ENCODE measurements at places on chromosomes 1 and 21.
A peak's percentile ranks its signal among the peaks of the same experiment; 100 is the strongest.

DNA sequence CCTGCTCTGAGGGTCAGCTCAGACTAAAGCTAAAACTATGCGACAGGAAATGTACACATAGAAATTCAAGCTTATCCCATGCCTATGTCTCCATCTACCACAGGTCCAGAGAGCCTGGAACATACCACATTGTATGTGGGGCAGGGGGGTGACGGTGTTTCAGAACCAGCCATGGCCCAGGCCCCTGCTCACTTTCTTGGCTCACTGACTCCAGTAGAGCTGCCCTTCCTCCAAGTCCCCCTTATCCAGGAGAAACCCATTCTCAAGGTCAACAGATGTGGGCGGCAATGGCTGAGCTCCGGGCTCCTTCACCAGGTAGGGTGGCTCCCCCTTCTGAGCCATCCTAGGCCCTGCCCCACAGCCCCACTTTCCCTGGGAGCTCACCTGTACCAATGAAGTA, 21.0 kb downstream of the CACNA1S start:
- DNase-seq, result no peak

- peak; percentile 73 for DNase-seq
These were observed 11.5 kb upstream of the KCNAB2 start for GRCh38 chr1:6033986-6034749.

GRCh38 chr21:24824209-24824608, 783.1 kb downstream of the MRPL39 start:
- no peak for DNase-seq

GRCh38 chr1:201252944-201253371, 30.3 kb upstream of the PKP1 start:
- DNase-seq, result peak; percentile 40

- DNase-seq, result no peak
These were observed 9.6 kb downstream of the RAB42 start for GRCh38 chr1:28601696-28602095.

GRCh38 chr1:94531664-94532063, 9.9 kb downstream of the F3 start:
- DNase-seq, result no peak

DNA sequence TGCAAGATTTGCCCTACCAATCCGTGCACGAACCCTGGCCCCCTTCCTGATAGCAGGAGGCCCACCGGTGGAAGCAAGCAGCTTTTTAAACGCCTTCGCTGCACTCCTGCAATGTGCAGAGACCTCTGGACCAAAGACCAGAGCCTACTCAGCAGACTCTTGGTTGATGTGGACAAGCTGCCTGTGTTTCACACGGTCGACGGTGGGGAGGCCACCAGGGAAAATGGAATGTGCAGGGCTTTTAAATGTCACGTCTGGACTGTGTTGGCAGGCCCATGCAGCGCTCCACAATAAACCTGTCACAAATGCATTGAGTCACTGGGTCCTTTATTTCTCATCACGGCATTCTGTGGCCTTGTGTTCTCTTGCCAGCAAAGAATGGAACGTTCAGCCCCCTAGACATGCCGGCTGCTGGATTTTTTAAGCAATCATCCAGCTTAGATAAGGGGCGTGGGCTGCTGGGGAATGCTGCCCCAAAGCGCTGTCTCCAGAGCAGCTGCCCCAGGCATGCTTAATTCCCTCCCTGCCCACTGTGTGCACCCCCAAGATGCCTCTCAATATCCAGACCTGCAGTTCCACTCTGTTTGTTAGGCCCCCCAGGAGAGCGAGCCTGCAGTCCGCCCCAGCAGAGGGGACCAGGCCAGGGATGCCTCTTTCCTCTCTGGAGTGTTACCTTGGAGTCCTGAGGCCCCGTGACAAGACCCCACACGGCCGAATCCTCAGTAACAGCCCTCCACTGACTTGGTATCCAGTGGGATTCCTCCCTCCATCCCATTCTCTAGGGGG, 71.3 kb downstream of the ATP5PO start:
- DNase-seq, result no peak

DNA sequence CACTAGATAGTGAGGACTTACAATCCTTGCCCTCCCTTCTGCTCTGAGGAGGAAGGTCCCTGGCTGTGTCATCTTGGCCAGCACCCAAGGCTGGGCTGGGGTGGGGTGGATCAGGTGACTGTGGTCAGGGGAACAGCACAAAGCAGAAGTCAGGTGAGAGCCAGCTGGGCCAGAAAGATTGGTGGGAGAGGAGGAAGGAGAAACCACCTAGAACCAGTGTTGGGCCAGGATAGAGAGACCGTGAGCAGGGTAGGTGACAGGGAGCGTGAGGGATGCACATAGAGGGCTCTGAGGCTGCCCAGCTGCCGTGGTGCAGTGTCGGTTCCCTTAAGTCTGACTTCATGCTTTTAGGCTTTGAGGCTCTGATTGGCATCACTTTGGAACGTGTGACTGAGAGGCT, 22.7 kb downstream of the NCF2 start:
- no peak for DNase-seq

DNA sequence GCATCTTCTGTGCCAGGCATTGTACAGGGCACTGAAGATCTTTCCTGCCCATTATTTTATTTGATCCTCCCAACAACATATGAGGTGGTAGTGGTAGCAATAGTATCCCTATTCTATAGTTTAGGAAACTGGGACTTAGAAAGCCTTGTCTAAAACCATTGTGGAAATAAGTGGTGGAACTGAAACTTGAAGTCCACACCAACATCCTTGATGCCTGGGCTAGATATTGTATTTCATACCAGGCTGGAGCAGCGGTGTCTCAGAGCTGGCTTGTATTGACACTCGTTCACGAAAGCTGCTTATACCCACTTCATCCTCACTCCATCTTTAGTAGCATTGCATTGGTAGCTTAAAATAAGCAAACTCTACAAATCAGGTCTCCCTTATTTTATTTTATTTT, 9.7 kb upstream of the CTSS start:
- DNase-seq, result no peak

DNA sequence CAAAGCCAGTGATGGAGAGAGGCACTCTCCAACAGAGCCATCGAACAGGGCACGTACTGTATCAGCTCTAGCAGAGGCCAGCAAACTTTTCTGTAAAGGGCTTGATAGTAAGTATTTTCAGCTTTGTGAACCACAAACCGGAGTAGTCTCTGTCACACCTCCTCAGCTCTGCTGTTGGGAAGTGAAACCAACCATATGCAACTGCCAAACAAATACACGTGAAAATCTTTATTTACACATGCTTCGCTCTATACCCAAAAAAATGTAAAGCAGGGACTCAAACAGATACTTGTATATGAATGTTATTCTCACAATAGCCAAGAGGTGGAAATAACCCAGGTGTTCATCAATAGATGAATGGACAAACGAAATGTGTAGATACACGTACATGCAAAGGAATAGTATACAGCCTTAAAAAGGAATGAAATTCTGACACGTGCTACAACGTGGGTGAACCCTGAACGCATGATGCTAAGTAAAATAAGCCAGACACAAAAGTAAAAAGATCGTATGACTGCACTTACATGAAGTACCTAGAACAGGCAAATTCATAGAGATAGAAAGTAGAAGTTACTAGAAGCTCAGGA, 39.0 kb downstream of the SETD4 start:
- no peak for DNase-seq

DNA sequence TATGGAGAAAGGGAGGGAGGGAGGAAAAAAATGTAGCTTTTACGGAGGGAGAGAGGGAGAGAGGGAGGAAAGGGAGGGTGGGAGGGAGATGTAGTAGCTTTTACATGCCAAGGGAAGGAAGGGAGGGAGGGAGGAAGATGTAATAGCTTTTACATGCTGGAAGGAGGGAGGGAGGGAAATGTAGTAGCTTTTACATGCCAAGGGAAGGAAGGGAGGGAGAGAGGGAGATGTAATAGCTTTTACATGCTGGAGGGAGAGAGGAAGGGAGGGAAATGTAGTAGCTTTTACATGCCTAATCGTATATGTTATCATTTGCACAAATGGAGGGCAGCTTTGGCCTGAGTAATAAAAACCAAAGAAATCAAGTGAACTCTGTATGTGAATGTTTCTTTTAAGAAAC, 35.6 kb downstream of the EEIG2 start:
- DNase-seq, result no peak

- no peak for DNase-seq
These were observed 40.4 kb upstream of the GJA5 start for GRCh38 chr1:147800804-147801203.

DNA sequence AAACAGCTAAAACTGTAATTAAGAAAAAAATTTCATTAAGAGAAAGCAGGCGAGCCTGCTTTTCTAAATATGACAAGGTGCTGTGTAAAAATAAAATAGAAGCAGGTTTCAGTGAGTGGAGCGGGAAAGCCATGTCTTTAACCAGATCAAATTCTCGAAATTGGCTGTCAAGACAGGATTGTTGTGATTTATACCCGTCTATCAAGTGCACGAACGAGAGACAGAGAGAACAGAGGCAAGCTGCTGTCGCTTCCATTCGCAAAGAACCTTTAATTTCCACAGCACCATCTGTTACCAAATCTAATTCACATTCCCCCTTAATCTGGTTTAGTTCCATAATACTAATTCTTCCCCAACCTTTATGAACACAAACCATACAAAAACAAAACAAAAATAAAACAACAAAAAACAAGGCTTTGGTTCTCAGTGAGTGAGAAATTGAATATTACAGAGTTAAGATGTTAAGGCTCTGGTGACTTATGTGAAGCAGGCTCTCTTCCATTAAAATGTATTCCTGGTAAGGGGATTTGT, 35.0 kb downstream of the ESRRG start:
- peak; percentile 82 for DNase-seq

GRCh38 chr1:109047339-109047738, 5.4 kb upstream of the WDR47 start:
- no peak for DNase-seq

DNA sequence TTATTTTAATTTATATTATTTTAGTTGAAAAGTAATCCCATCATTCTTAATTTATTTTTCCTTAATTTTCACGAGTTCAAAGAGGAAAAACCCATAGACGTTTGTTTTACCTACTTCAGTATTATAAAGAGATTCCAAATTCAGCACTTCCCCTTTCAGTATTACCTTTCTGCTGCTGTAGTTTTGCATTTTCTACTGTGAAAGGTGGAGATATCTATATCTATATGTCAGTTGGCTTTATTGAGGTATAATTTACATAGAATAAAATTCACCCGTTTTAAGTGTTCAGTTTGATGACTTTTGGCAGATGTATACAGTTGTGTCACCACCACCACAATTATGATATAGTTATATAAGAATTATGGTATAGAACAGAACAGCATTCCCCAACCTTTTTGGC, 33.0 kb downstream of the MAST2 start:
- DNase-seq, result no peak

GRCh38 chr1:22018583-22019559, 17.4 kb downstream of the CELA3A start:
- no peak for DNase-seq

- DNase-seq, result no peak
These were observed 206.5 kb downstream of the ZP4 start for GRCh38 chr1:237684236-237684635.

DNA sequence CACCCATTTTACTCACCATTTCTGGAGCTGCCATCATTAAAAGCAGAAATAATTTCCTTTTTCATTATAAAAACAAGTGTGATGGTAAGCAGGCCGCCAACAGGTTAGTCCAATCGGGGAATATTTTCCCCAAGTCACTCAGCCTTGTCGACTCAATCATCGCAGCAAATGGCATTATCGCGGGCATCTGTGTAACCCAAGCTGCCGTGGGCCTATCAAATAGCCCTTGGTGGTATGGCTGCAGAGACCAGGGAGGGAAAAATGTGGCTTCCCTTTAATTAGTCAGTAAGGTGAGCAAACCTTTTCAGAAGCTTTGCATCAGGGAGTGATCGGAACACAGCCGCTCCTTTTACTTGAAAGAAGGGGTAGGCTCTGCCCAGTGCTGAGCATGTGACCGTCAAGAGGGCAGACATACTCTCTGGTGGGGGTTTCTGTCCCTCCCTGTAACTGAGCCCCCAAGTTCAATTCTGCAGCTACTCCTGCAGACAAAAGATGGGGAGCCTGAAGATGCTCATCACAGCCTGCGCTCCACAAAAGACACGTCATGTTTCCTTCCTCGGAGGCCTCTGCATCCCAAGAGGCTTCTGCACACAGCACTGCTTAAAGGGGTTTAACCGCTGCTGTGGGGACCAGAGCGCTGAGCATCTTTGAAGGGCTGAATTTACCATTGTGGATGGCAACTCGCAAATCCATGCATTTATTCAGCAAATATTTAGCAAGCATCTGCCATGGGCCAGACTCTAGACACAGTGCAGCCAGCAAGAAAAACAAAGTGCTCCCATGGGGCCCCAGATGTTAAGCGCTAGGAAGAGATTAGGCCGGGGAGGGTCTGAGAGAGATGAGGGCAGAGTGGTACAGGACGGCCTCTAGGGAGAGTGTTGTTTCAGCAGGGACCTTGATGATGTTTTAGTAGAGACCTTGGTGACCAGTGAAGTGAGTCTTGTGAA, 1.2 kb upstream of the TMPRSS3 start:
- DNase-seq, result peak; percentile 97

GRCh38 chr1:27873671-27874384, 1.5 kb downstream of the THEMIS2 start:
- DNase-seq, result no peak

- no peak for DNase-seq
These were observed 29.4 kb downstream of the SPATA17 start for GRCh38 chr1:217660353-217661062.

GRCh38 chr1:86798608-86799291, 94.4 kb downstream of the SH3GLB1 start:
- DNase-seq, result no peak

DNA sequence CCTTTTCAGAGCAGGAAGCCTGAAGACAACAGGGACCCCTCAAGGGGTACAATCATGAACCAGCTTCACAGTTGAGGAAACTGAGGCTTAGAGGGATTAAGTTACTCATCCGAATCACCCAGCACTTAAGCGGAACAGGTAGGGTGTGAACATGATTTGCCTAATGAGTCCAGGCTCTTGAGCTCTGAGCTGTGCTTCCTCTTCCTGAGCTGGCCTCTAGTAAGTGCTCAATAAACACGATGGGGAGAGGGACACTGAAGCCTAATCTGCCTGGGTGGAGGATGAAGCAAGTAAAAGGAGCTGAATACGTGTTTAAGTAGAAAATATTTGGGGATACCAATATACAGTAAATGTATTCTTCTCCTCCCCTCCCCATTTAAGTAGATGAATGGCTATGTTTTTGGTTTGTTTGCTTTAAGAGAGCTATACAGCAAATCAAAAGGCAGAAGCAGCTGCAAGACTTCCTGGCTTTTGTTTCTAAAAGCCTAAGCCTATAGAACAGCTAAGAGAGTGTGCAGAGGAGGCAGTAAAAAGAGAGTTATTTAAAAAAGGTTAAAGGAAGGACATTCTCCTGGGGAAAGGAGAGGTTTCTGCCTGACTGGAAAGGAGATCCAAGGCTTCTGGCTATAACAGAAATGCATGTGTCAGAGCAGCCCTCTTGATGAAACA, 20.5 kb downstream of the STPG1 start:
- no peak for DNase-seq
